AG10803 (cell line): ENCODE measurements at places on chromosomes 5 and 9.

DNA sequence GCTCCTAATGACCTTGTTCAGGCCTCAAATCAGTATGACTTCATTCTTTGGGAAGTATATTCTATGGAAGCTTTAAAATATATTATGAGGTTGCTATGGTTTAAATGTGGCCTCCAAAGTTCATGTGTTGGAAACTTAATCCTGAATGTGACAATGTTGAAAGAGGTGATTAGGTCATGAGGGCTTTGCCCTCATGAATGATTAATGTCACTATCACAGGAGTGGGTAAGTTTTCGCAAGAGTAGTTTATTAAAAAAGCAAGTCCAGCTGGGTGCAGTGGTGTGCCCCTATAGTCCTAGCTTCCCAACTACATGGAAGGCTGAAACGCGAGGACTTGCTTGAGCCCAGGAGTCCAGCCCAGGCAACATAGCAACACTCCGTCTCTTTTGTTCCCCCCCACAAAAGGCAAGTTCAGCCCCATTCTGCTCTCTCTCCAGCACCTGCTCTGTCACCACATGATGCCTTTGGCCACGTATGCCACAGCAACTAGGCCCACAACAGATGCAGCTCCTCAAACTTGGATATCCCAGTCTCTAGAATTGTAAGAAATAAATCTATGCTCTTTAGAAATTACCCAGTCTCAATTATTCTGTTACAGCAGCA lies 105.3 kb downstream of the SIL1 start:
- DNase-seq: no peak

DNA sequence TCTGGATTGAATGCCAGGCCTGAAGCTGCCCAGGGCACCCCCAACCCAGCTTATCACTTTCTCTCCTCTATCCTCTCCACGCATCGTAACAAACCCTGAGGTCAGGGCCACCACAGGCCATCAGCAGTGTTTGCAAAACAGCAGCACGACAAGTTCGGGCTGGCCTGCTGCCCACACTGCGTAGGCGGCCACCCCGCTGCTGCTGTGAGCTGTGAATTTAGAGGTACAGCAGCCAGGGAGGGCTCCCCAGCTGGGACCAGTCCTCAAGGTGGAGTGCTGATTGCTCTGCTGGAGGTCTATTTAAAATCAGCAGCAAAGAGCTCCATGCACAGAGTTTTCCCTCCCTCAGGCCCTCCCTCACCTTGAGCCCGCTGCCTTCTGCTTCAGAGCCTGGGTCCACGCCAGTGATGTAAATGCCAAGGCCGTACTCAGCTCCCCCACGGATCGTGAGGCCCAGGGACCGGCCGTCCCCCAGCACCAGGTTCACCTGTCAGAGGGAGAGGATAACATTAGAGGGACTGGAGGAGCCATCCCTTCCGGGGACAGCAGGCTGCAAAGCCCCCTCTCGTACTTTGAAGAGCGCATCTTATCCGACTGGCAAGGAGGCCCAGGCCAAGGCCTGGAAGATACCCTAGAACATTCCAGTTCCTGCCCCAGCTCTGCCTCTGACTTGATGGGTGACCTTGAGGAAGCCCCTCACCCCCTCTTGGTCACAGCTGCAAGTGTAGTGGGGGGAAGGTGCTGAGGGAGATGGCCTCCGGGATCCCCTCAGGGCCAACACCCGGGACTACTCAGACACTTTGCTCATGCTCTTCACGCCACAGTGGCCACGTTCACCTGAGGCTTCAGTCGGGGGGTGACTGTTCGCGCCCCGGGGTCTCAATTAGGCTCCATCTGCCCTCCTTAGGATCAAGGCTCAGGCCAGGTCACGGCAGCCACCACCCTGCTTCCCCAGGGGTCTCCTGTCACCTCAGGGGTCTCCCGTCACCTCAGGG lies 39.1 kb downstream of the WHRN start:
- DNase-seq: no peak

GRCh38 chr5:150556859-150557508 lies 49.1 kb downstream of the NDST1 start:
- DNase-seq: no peak

- DNase-seq: peak; percentile 56
Observed at GRCh38 chr5:36635721-36636390, 29.4 kb downstream of the SLC1A3 start.

DNA sequence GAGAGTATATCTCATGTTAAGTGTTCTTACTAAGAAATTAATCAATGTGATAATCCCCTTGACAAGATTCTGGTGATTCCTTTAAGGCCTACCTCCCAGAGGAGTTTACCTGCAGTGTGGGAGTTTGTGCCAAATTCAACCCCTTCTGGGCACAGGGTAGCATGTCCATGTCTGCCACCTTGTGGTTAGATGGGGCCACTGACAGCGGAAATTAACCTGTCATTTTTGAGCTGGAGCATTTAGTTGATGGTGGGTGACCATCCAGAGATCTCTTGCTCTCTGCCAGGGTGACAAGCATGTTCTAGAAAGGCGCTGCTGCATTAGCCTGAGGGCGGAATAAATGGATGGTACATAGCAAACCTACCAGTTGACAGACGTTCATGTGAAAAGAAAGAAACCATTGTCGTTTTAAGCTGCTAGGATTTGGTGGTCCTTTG lies 132.2 kb downstream of the FBXO4 start:
- DNase-seq: peak; percentile 37

- no peak for DNase-seq
Observed at GRCh38 chr5:169944115-169944514, 36.2 kb downstream of the INSYN2B start.

- DNase-seq: no peak
Observed at GRCh38 chr5:149873896-149874295, 70.7 kb downstream of the PDE6A start.

- DNase-seq: no peak
Observed at GRCh38 chr5:93053825-93054224, 527.2 kb downstream of the NR2F1-AS1 start.
